ENCODE measurements at places on chromosomes 12 and 14. TPM values are rescaled to one million over a fixed set of nuclear protein-coding genes. Genes with fewer than 3 reads are reported as not detected.

GRCh38 chr12:94640134-94640928, 10.0 kb downstream of the TMCC3 start:
- DNase-seq = no peak

DNA sequence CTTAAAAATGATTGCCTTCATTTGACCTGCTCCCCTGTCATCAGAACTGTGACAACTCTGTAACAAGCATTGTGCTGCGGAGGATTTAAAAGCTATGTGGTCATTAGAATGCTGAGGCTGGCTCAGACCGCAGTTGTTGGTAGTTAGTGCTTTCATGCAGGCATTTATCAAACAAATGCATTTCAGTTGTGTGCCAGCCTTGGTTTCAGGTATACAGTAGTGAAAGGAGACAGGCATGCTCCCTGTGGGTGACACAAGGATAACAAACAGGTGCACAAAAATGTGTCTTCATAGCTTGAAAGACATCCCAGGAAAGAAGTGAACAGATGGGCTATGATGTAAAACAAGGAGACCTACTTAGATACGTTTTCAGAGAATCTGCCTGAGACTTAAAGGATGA, 60.6 kb downstream of the MARK3 start:
- DNase-seq = no peak

Gene INHBC
- 0.14 TPM for total RNA-seq

Gene LBHD2
- total RNA-seq = not detected

Gene ST8SIA1
- total RNA-seq = 15.4 TPM

Gene TMEM119
- total RNA-seq = 0.48 TPM

Data from activated naive CD8-positive, alpha-beta T cell treated with anti-CD3 and anti-CD28 coated beads, Interleukin-2, amount 10 ng/mL, durations not matched to agents 7 days and 5 days (primary cell).